ENCODE measurements at places on chromosomes 6 and 20. TPM values are rescaled to one million over a fixed set of nuclear protein-coding genes. Genes with fewer than 3 reads are reported as not detected.

ZMYND8 gene
- 24.0 TPM for total RNA-seq

HLA-DQA1 gene
- not detected for total RNA-seq

DNA sequence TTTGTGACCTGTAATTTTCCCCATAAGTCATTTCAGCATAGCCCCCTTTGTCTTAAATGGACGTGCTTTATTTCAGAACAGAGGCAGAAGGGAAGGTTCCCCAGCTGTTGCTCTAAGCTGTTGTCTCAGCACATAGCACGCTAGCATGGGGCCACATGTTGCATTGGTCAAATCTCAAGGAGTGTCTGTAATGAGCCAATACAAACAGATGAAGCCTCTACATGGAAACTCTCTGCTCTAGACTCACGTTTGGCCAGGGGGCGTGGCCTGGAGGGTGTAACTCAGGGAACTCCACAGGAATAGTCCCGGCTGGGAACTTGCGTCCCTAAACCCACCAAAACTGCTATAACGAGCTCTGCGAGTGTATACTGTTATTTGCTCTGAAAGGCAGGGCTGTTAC, 35.2 kb upstream of the SLC22A2 start:
- DNase-seq = no peak

- DNase-seq = peak; percentile 51
Observed at GRCh38 chr6:73388800-73389512, 5.7 kb upstream of the DDX43 start.

DNA sequence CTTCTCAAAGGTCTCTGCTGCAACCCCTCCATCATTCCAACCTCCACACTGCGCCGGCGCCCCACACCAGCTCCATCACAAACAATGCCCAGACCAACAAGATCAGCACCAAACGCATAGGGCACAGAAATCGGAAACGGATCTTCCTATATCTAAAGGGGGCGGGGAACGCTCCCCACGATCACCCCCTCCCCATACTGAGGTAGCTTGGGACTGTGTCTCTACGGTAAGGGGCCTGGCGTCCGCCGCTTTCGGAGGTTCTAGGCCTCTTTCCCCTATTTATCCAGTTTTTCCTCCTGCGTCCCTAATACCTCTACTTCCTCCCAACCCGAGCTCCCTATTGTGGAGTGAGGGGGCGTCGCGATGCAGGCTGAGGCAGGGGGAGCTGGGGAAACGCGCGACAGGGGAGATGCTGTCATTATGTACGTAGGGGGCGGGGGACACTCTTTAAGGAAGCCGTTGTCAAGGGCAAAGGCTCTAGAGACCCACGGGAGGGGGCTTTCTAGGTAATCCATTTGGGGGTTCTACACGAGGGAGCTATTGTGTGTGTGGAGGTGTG, 909 bp downstream of the DNAAF9 start:
- DNase-seq = no peak
